ENCODE measurements at places on chromosomes 13 and 19. TPM values are rescaled to one million over a fixed set of nuclear protein-coding genes. Genes with fewer than 3 reads are reported as not detected.

Gene TEKTIP1
- not detected for total RNA-seq

Gene CGB5
- total RNA-seq, result 3.4 TPM

Gene SRRM5
- not detected for total RNA-seq

Gene KLK12
- total RNA-seq, result not detected

Gene U2AF1L4
- 18.0 TPM for total RNA-seq

Gene KHSRP
- total RNA-seq, result 131 TPM

Gene IFNL1
- total RNA-seq, result not detected

Gene SIGLEC8
- not detected for total RNA-seq

Gene DACT3
- 1.1 TPM for total RNA-seq

Gene KIR2DL1
- total RNA-seq, result not detected

Gene ZNF439
- 0.14 TPM for total RNA-seq

Gene SYT5
- 1.8 TPM for total RNA-seq

Gene ZNF730
- 2.5 TPM for total RNA-seq

Gene ZNF225
- 3.7 TPM for total RNA-seq

Gene LHFPL6
- total RNA-seq, result 12.6 TPM

Gene TMEM150B
- not detected for total RNA-seq

Gene AMER2
- not detected for total RNA-seq

Gene NAPSA
- total RNA-seq, result 0.16 TPM

Gene ZNF541
- not detected for total RNA-seq

Gene ZNF784
- total RNA-seq, result 0.62 TPM

Gene SIGLEC12
- total RNA-seq, result not detected

Gene HTR2A
- 0.02 TPM for total RNA-seq

Gene PLPPR3
- 12.7 TPM for total RNA-seq

Gene SIRT2
- total RNA-seq, result 59.0 TPM

Gene PGLYRP1
- total RNA-seq, result not detected

Gene SULT2A1
- total RNA-seq, result not detected

Gene TJP3
- total RNA-seq, result 0.93 TPM

Gene KBTBD6
- 10.3 TPM for total RNA-seq

Gene ZNF28
- total RNA-seq, result 12.0 TPM

Gene SMAD9
- total RNA-seq, result 2.1 TPM

Gene OSCAR
- total RNA-seq, result 0.41 TPM

Gene OR4F17
- total RNA-seq, result not detected

Gene RYR1
- total RNA-seq, result not detected

Gene ZNF534
- total RNA-seq, result not detected

Gene AP2S1
- total RNA-seq, result 186 TPM

Gene TMEM86B
- 1.6 TPM for total RNA-seq

Gene CBY2
- not detected for total RNA-seq

Gene WDFY2
- total RNA-seq, result 2.5 TPM

Gene FFAR2
- total RNA-seq, result not detected

Gene WASF3
- total RNA-seq, result 4.0 TPM
